ENCODE measurements at places on chromosomes 6 and 20.

GRCh38 chr20:37940858-37941257 is 37.9 kb downstream of the VSTM2L start:
- no peak for DNase-seq

- no peak for DNase-seq
Observed at GRCh38 chr6:133198725-133199124, 42.4 kb upstream of the EYA4 start.

GRCh38 chr20:20277894-20278335 is 90.0 kb upstream of the INSM1 start:
- DNase-seq, result no peak

DNA sequence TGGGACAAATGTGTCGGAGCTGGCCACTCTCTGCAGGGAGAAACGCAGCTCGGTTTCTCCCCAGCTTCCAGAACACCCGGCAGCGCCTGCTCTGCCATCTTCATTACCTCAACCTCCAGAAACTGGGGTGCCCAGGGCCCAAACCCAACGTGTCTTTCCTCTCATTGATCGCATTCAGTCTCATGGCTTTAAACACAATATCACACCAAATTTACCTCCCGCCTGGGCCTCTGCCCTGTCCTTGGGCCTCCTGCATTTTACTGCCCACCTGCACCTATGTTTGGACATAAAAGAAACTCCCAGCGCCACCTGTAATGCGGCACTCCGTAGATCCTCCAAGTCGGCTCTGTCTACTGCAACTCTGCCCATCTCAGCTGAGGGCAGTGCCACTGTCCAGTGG is 22.2 kb downstream of the SERPINB6 start:
- DNase-seq, result no peak

DNA sequence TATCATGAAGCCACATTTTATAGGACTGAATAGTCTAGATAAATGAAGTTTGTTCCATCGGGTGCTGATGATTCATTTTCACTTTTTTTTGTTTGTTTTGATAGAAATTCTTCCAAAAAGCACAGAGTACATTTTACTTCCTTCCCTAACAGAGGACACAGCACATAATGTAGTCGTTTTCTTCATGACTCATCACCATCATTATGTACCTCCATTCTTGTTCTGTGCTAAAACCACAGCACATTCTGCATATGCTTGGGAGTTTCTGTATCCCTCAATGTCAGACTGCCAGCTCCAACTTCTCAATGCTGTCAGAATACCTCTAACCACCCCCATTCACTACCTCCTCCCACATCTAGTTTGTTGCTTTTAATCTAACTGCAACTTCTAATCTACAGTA is 1004.9 kb upstream of the ADGRB3 start:
- DNase-seq, result no peak

- DNase-seq, result no peak
Observed at GRCh38 chr6:43778131-43778855, 8.3 kb downstream of the VEGFA start.

- no peak for DNase-seq
Observed at GRCh38 chr20:53834062-53834442, 236.3 kb downstream of the BCAS1 start.

- DNase-seq, result no peak
Observed at GRCh38 chr20:37337208-37337991, 8.5 kb upstream of the SRC start.

DNA sequence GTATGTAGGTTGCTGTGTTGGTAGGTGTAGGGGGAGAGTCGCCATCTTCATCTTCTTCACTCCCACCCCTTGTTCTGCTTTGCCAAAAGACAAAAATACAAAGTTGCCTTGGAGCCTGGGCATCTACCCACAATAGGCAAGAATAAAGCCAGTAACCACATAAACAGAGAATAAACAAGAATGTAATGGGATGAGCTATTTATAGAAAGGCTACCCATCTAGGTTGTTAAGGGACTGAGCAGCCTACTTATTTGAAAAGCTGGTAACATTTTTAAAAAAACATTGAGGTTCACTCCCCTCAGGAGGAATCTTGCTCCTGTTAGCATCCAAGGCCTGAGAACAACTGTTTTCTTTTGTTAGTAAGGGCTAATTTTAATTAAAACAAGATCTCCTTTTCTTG is 301.4 kb upstream of the STXBP5 start:
- DNase-seq, result no peak

DNA sequence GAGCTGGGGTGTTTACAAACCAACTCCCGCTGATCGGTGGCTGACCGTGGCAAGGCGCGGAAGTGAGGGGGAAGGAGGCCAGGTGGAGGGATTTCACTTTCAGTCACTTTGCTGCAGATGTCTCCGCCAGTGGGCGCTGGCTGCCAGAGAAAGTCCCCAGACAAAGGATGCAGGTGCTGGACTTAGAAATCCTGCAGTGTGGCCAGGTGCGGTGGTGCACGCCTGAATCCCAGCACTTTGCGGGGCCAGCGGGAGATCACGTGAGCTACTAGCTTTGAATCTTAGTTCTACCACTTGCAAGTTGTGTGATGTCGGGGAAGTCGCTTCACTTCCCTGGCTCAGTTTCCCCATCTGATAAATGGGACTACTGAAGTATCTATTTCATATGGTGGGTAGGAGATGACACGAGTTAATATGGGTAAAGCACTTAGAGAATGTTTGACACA is 180.4 kb downstream of the ZNF217 start:
- no peak for DNase-seq

GRCh38 chr6:94645191-94645590 is 932.1 kb upstream of the MANEA start:
- no peak for DNase-seq
